ENCODE measurements at places on chromosomes 4 and X.

GRCh38 chr4:186416451-186417060 lies 138.8 kb downstream of the MTNR1A start:
- DNase-seq: no peak

DNA sequence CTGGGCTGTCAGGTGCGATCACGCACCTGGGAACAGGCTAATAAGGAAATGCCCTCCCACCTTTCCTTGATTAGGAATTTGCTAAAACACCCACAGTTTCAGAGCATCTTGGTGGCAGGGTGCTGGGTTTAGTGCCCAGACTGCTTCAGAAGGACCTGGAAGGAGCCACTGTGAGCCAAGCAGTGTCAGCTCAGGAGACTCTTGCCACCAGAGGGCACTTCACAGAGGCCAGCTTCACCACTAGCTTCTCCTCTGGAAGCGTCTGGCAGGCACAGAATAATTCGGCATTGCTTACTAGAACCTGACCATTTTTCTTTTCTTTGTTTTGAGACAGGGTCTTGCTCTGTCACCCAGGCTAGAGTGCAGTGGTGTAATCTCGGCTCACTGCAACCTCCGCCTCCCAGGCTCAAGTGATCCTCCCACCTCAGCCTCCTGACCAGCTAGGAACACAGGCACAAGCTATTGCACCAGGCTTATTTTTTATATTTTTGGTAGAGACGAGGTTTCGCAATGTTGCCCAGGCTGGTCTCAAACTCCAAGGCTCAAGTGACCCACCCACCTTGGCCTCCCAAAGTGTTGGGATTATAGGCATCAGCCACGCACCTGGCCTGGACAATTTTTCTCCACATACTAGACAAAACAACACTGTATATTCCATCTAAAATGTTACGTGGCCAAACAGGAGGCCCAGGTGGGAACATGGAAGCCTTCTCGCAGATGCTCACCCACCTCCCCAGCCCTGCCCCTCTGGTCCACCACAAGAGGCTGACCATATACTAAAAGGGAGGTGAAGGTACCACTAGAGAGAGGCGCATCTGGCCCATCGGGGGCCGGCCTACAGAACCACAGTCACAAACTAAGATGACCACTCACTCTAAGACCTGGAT lies 14.1 kb downstream of the NOP14 start:
- no peak for DNase-seq

GRCh38 chr4:158077835-158078234 lies 95.0 kb downstream of the GASK1B start:
- DNase-seq: no peak

- DNase-seq: no peak
These were observed 217.8 kb upstream of the ETNPPL start for GRCh38 chr4:108980455-108981239.

Data from ecto neural progenitor cell (in vitro differentiated cells).